Transverse colon (tissue), 4 donors: ENCODE measurements at places on chromosomes 7 and 10. TPM values are rescaled to one million over a fixed set of nuclear protein-coding genes. Genes with fewer than 3 reads are reported as not detected.
A peak's percentile ranks its signal among the peaks of the same experiment; 100 is the strongest.

GRCh38 chr7:54796853-54797252, 37.8 kb upstream of the SEC61G start:
- DNase-seq = no peak

GRCh38 chr10:99595236-99595635, 25.0 kb downstream of the SLC25A28 start:
- DNase-seq = peak; percentile 71

The ZNF425 gene
- 0.37 TPM for total RNA-seq

- DNase-seq = no peak
Observed at GRCh38 chr10:83764666-83765065, 374.6 kb upstream of the GHITM start.

The WDFY4 gene
- 0.60 TPM for total RNA-seq

DNA sequence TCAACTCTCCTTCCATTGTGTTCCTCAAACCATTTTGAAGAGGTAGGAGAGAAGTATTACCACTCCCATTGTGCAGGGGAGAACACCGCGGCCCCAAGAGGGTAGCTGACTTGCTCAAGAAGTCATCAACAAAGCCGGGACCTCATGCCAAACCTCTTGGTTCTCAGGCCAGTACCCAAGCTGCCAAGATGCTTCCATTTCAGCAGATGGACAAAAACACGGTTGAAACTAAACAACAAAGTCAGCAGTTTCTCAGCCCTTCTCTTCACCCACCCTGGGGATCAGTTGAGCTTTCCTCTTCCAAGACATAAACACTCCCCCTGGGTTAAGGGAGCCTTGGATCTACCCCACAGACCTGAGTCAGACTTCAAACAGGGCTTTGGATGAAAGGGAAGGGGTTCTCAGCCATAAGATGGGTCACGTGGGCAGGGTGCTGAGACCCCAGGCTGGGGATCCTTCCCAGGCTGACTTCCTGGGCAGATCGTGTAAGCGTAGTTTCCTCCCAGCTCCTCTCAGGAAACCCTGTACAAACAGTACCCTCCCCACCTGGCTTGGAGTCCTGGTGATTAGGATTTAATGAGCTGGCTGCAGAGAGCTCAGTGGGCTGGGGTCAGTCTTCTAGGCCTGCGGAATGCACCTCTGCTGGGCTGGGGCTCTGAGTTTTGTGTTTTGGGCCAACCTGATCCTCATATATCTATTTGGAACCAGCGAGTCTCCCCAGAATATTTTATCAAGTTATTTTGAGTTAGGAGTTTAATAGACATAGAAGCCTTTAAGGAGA, 27.3 kb downstream of the EMX2 start:
- no peak for DNase-seq

- peak; percentile 80 for DNase-seq
Observed at GRCh38 chr7:2478399-2478785, 2.2 kb upstream of the GRIFIN start.

GRCh38 chr7:45923290-45923689, 2.2 kb upstream of the IGFBP3 start:
- DNase-seq = peak; percentile 64

GRCh38 chr10:102435529-102436233, 3.3 kb upstream of the CUEDC2 start:
- DNase-seq = no peak

The ELOVL3 gene
- total RNA-seq = not detected

The PTPRE gene
- total RNA-seq = 25.7 TPM

- peak; percentile 6 for DNase-seq
Observed at GRCh38 chr7:139721417-139721816, 56.4 kb downstream of the HIPK2 start.

The CLRN3 gene
- 104 TPM for total RNA-seq

The LIPJ gene
- total RNA-seq = not detected

- no peak for DNase-seq
Observed at GRCh38 chr10:107230887-107231286, 66.4 kb upstream of the SORCS1 start.

GRCh38 chr10:133318494-133319127, 9.9 kb downstream of the ZNF511 start:
- DNase-seq = peak; percentile 76

- no peak for DNase-seq
Observed at GRCh38 chr10:82068501-82068900, 193.5 kb downstream of the NRG3 start.

DNA sequence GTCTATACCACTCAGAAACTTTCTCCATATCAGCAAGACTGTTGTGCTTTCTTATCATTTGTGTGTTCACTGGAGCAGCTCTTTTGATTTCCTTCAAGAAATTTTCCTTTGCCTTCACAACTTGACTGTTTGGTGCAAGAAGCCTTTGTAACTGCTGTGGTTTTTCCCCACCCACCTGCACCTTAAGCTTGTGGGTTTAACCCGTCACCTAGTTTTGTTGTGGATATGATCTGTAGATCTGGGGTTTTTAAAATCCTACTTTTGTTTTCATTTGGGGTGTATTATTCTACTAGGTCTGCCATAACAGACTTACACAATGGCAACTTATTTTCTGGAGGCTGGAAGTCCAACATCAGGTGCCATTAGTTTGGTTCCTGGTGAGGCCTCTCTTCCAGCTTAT, 30.5 kb upstream of the CHST3 start:
- no peak for DNase-seq
